ENCODE measurements at places on chromosomes 4 and X.

- peak; percentile 68 for DNase-seq
Observed at GRCh38 chrX:13223868-13224567, 95.8 kb downstream of the ATXN3L start.

- DNase-seq, result no peak
Observed at GRCh38 chr4:172762895-172763294, 405.7 kb upstream of the GALNT7 start.

GRCh38 chr4:144189121-144189520 lies 48.6 kb upstream of the GYPA start:
- DNase-seq, result no peak

DNA sequence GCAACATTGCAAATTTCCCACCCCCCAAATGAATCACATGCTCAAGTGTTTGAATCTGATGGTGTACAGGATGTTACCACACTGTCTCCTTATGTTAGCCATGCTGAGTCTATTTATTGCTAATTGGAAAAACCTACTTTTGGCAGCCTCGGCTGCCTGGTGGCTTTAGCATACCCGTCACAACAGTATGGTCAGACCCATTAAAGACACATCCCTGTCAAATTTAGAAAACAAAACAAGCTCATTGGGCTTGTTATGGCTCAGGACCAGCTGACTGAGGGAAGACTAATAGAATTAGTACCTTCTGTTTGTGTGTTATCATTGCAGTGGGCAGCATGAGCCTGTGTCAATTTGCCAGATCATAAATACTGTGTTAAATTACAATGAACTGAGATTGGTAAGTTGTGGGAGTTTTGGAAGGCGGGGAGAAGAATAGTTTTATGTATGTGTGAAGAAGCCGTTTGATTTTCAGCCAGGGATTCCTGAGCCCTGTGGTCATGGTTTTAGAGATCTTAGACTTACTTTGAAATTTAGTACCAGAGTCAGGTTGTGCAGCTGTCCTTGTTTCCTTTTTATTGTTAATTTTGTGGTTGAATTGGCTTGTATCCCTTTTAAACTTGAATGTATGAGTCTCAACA lies 66.8 kb downstream of the POLA1 start:
- peak; percentile 27 for DNase-seq

DNA sequence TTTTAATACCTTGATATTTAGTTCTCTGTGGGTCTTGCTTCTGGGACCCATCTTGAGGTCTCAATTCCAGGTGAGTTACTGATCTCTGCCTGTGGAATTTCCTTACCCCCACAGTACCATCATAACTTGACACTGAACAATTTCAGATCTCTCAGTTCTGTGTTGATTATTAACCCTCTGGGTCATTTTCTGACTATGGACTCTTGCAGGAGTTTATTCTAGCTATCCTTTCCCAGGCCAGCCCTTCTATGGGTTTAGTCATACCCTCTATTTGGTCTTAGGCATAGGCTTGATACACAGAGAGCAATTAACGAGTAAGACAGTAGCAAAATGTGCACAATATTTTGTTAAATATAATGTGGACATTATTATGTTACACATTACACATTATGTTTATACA lies 3.7 kb upstream of the SPARCL1 start:
- DNase-seq, result no peak

DNA sequence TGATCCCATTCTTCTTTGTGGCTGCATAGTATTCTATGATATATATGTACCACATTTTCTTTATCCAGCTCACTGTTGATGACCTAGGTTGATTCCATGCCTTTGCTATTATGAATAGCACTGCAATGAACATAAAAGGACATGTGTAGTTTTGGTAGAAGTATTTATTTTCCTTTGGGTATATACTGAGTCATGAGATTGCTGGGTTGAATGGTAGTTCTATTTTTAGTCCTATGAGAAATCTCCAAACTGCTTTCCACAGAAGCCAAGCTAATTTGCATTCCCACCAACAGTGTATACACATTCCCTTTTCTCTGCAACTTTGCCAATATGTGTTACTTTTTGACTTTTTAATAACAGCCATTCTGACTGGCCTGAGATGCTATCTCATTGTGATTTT lies 278.3 kb downstream of the PCDH18 start:
- DNase-seq, result peak; percentile 7

- DNase-seq, result peak; percentile 29
Observed at GRCh38 chr4:177070533-177071058, 239.1 kb upstream of the NEIL3 start.

GRCh38 chrX:84724576-84724975 lies 222.3 kb upstream of the HDX start:
- no peak for DNase-seq

- no peak for DNase-seq
Observed at GRCh38 chr4:2799971-2800690, 7.2 kb downstream of the SH3BP2 start.

DNA sequence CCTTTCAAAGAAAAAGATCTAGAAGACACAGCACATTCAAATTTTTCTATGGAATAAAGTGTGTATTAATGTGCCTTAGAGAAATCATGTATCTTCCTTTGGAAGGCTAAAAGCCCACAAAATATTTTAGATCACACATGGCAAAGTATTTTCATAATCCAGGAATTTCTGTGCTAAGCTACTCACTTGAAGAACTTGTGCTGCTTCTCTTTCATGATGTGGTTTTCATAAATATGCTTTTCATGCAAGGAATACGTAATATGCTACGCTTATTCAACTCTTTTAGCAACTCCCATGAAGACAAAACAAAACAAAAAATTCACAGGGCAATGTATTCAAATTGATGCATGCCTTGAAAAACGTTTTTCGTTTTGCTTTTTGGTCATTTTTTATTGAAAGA lies 125.6 kb downstream of the ARHGAP24 start:
- DNase-seq, result no peak

- DNase-seq, result no peak
Observed at GRCh38 chr4:138901177-138901576, 114.4 kb upstream of the NOCT start.

- no peak for DNase-seq
Observed at GRCh38 chr4:25307596-25307995, 5.0 kb upstream of the ZCCHC4 start.

GRCh38 chr4:62399242-62399641 lies 1199.1 kb downstream of the ADGRL3 start:
- DNase-seq, result no peak

- DNase-seq, result no peak
Observed at GRCh38 chr4:102334624-102335023, 10.7 kb downstream of the SLC39A8 start.

GRCh38 chr4:3683077-3683743 lies 83.0 kb upstream of the ADRA2C start:
- DNase-seq, result no peak

DNA sequence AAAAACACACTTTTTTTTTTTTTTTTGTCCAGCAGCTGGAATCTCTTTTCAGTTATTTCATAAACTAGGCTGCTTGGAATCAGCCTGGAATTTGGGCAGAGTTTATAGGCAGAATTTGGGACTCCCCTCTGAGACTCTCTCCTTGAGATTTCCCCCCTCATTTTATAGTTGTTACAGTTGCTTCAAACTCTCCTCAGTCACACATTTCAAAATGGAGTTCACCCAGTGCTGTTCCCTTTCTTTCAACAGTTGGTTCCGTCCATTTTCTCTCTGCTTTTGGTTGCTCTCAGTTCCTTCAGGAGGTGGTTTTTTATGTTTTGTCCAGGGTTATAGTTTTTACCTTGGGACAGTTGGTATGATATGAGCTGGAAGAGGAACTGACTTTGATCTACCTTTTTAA lies 27.5 kb downstream of the NSD2 start:
- DNase-seq, result no peak

DNA sequence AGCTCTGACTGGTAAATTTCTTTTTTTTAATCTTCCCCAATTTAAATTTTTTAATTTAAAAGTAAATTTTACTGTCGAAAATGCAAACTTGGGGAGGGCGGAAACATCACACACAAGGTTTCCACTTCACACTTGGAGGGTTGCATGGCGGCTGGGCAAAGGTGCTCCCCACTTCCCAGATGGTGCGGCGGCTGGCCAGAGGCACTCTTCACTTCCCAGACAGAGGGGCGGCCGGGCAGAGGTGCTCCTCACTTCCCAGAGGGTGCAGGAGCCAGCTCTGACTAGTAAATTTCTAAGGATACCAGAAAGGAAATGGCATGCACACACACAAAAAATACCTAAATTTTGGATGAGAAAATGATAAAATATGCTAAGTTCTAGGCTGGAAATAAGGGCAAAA lies 16.4 kb downstream of the C1QTNF7 start:
- DNase-seq, result no peak

- DNase-seq, result no peak
Observed at GRCh38 chr4:128603081-128603480, 206.4 kb upstream of the JADE1 start.

GRCh38 chrX:31136144-31136611 lies 64.3 kb upstream of the FTHL17 start:
- DNase-seq, result no peak

- DNase-seq, result no peak
Observed at GRCh38 chrX:11266573-11267003, 26.6 kb upstream of the AMELX start.

GRCh38 chr4:91243132-91243531 lies 1060.6 kb upstream of the GRID2 start:
- DNase-seq, result no peak

GRCh38 chrX:28901637-28902036 lies 314.4 kb downstream of the IL1RAPL1 start:
- DNase-seq, result no peak

DNA sequence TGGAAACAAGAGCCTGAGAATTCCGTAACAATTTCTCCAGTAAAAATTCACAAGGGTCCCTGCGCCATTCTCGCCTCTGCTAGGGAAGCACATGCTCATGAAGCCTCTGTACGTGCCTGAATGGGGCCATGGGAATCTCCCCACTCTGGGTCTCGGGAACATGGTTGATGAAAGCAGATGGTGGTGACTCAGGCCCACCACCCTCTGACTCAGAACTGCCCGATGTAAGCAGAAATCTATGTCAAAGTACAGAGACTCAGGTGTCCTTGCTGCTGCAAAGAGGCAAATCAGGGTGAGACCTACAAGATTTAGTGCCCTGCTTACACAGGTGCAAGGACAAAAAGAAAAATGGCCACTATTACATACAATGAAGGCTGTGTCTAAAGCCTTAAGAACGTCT lies 65.0 kb downstream of the SCD5 start:
- no peak for DNase-seq

- no peak for DNase-seq
Observed at GRCh38 chrX:16472345-16472744, 177.6 kb upstream of the S100G start.

- DNase-seq, result peak; percentile 62
Observed at GRCh38 chrX:39813631-39814277, 284.0 kb downstream of the BCOR start.

DNA sequence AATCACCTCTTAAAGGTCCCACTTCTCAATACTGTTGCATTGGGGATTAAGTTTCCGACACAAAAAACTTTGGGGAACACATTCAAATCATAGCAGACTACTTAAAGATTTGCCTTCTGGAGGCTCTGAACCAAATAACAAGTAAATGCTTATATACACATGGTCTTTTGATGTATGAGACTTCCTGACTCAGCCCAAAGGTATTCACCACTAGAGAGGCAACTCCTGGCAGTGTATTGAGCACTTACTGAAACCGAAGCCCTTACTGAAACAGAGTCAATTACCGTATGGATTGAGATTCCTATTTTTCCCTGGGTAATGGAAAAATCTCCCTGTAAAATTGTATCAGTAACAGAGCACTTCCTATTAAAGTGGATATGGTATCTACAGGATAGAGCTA lies 45.4 kb downstream of the ZCCHC13 start:
- DNase-seq, result peak; percentile 11

DNA sequence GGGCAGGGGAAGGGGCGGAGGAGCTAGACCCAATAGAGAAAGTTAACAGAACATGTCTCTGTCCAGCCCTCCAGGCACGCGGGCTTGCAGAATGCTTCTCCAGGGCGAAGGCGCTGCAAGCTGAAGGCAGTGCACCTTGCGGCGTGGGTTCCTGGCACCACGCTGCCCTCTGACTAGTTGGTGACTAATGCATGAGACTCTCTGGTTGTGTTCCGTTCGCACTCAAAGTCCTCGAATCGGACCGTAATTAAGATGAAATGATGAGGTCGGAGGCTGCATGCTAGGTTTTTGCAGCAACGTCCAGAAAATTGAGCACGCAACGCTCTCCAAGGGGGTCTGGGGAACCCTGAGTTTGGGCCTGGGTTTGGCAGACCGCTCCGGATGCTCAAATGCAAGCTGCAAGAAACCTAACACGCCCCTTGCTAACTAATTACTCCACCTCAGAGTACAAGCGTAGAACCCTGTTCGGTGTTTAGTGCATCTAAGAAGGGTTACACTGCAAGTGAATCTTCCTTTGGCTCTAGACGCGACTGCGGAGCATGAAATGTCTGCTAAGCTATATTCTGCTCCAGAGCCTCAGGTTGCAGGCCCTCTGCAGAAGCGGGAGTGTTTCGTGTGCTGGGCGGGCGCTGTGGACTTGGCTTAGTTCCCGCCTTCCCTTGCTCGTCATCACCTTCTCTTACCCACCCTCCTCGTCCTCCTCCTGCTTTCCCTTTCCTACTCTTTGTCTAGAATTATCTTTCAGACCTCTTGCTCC lies 57.1 kb upstream of the NKAP start:
- DNase-seq, result peak; percentile 17

DNA sequence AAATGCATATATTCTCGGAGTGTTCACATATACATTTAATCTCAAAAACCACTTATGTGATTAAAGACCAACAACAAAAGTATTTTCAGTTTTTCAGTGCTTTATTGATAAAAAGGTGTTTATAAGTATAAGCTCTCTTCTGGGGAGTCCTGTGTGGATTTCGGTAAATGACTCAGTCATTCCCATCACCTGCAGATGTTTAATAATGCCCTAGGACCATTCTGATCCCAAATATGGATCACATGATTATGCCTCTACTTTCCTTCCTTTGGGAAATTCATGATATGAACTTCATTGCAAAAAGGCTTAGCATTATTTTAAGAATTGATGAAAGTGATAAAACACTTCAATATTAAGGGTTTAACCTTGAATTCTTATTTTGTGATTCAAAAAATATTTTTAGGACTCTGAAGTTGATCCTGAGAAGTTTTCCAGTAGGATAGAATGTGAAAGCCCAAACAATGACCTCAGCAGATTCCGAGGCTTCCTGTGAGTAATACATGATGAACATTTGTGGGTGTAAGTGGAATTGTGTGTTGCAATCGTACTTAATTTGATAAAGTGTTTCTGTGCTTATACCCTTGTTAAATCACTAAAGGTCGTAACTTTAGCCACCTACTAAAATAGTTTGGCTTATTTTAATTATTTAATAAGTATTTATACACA lies 40.2 kb downstream of the ATP10D start:
- peak; percentile 67 for DNase-seq

DNA sequence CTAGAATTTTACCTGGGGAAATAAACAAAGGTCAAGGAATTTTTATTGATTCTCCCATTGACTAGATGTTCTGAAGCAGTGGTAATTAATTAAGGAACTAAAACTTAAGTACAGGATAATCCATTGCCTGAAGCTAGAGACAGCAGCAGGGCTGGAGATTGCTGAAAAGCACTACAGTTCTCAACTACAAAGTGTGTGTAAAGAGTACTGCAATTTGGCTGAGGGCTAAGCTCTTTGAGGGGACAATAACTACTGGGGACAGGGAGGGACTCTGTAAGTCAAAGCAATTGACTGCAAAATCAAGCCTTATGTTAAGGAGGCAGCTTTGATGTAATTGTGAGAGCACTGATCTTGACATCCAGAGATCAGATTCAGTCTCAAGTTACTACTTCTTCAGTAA lies 260.4 kb downstream of the GALNTL6 start:
- no peak for DNase-seq

All from AG20443 (cell line).